Stimulated activated CD8-positive, alpha-beta memory T cell treated with anti-CD3 and anti-CD28 coated beads, Interleukin-7, amount 100 ng/mL, for 48 hours (primary cell): ENCODE measurements at places on chromosomes 16 and 17.

- DNase-seq = no peak
Measured at GRCh38 chr16:49748322-49748721, 107.6 kb downstream of the ZNF423 start.

- DNase-seq = peak; percentile 35
Measured at GRCh38 chr17:74923538-74924249, 379 bp upstream of the OTOP2 start.

- no peak for DNase-seq
Measured at GRCh38 chr17:2990396-2990795, 73.0 kb downstream of the OR1D5 start.

DNA sequence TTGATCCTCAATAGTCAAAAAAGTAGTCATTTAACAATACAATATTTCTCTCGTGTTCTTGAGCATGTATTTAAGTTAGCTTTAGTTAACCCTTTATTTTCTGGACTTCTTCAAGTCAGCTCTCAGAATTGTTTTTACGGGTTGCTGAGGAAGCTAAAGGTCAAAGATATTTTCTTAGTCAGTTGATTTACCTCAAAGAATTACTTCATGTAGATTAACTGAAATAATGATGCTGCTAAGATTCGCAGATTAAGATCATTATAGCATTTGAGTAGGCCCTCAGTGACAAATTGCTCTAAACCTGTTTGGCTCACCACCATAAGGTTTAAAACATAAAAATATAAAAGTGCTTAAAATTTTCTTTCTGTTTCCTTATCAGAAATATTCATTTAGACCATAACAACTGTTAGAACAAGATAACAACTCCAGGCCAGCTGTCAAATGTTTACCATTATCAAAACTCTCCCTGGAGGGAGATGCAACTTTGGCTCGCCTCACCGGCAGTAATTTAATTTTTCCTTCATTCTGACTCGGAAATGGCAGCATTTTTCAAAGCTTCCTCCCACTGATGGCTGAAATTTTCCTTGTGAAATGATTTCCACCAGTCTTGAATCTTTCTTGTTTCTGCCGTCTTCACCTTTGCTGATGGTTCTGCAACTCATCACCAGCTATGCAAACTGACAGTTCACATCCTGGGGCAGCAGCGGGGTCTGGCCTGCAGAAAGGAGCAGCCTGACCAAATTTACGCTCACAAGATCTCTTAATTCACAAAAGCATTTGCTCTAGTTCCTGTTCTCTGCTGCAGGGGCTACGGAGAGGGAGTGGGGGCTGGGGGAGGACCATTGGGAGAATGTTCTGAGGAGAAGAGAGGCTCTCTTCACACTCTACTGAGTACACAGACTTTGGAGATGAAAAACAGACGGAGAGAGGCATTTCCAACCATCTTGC lies 254.8 kb upstream of the TBX2 start:
- no peak for DNase-seq

DNA sequence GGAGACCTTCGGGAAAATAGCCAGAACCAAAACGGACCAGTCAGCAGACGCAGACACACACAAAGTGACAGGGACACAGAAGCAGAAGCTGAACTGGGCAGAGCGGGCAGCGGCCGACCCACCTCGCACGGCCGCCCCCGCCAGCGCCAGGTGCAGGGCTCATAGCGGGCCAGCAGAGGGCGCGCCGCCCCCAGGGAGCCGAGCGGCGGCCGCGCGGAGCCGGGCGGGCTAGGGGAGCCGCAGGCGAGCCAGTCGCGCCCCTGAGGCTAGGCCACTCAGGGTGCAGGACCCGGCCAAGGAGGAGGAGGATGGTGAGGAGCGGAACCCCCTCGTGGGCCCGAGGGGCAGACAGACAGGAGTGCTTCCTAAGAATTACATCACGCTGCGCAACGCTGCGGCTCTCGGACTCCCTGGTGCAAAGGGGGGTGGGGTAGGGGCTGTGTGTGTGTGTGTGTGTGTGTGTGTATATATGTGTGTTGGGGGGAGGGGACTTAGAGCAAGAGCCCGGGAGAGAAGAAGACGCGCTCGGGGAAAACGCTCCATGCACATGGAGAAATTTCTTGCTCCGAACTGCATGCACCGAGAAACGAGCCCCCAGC lies 913 bp upstream of the NOG start:
- no peak for DNase-seq

- DNase-seq = no peak
Measured at GRCh38 chr17:82932518-82933310, 92.9 kb upstream of the ZNF750 start.

DNA sequence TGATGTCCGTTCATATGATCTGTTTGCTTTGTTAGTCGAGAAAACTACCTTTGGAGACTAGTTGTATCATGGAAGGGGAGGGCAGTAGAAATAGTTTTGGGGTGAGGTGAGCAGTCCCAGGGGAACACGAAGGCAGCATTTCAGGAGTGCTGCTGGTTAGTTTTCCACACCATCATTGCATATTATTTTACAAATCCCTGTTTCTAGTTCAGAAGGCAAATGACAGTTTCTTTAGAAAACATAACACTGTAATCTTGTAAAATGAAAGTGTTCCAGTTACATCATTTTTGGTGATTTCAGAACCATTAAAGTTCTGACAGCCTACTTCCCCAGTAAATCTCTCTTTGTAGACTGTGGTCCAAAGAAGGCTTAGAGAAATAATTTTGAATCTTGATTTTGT lies 25.4 kb downstream of the BANP start:
- no peak for DNase-seq

GRCh38 chr16:69514356-69514755 lies 51.4 kb upstream of the NFAT5 start:
- no peak for DNase-seq

GRCh38 chr17:4365628-4366326 lies 698 bp downstream of the UBE2G1 start:
- DNase-seq = peak; percentile 23

DNA sequence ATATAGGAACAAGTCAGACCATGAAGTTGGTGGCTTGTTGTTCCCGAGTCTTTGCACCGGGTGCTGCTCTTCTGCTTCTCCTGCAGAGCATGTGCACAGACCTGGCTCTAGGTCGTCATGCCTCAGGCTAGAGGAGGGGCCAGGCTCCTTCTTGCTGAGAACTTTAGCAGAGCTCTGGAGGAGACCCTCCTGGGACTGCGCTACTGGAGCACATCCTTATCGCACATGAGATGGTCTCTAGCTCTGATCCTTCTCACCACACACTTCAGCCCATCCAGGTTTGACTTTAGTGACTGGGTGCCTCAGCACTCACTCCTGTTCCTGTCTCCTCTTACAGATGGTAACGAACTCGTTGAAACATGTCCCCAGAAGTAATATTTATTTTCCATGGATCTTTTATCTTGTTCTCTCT lies 14.9 kb downstream of the FOXK2 start:
- DNase-seq = no peak

GRCh38 chr17:69144331-69145255 lies 2.9 kb upstream of the ABCA6 start:
- DNase-seq = no peak

- DNase-seq = no peak
Measured at GRCh38 chr17:34393401-34393800, 30.4 kb upstream of the CCL1 start.

- no peak for DNase-seq
Measured at GRCh38 chr17:79093270-79093669, 18.6 kb downstream of the ENGASE start.

- no peak for DNase-seq
Measured at GRCh38 chr17:83183145-83183948, 103.9 kb downstream of the METRNL start.

DNA sequence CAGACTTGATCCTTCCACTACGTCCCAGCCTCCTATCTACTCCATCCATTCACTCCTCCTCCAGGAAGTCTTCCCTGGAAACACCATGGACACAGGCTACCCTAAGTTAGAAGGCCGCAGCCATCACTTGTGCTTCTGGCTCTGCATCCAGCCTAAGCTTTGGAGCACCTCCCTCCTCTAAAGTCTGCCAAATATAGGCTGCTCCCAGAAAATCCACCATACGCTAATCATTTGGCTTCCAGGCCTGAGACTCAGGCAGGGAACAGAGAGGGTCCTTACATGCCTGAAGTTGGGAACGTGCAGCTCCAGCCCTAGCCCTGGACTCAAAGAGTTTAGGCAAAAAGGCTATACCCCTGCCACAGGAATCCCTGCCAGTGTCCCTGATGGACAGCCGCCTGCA lies 6.7 kb downstream of the PCGF2 start:
- DNase-seq = no peak

DNA sequence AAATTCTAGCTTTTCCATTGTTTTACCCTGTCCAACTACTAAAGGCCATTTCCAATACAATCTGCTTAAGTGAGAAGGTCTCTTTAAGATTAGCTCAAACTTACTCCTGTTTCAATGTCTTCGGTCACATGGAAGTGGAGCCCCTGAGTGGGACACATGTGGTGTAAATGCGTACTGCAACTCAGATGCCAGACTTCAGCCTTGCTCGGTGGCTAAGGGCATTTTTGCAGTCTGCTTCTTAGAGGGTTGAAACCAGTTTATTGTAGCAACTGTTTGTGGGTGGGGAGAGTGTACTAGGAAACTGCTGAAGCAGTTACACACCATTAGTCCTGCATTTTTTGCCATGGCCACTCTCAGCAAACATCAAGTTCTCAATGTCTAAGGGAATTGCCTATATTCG lies 140.6 kb downstream of the PARN start:
- DNase-seq = no peak

- DNase-seq = no peak
Measured at GRCh38 chr16:3780570-3780969, 63.2 kb upstream of the TRAP1 start.

GRCh38 chr17:19867079-19867328 lies 732 bp downstream of the ULK2 start:
- DNase-seq = peak; percentile 4

DNA sequence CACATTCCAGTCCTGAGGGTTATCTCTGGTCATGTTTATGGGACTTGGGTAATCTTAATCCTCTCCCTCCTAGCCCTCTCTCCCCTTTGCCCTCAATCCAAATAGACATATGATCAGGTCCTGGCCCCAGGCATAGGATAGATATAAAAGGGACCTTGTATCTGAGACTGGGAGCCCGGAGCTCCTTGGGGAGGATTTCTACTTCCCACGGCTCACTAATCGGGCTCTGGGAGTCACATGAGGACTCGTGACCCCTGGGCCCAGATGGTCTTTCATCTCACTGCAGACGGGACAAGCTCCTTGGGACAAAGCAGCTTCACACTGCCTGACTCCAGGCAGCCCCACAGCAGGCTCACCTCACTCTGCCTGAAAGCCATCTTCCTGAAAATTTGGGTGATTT lies 57.8 kb upstream of the LYRM9 start:
- DNase-seq = no peak

- no peak for DNase-seq
Measured at GRCh38 chr17:18093616-18094408, 6.1 kb downstream of the DRG2 start.

DNA sequence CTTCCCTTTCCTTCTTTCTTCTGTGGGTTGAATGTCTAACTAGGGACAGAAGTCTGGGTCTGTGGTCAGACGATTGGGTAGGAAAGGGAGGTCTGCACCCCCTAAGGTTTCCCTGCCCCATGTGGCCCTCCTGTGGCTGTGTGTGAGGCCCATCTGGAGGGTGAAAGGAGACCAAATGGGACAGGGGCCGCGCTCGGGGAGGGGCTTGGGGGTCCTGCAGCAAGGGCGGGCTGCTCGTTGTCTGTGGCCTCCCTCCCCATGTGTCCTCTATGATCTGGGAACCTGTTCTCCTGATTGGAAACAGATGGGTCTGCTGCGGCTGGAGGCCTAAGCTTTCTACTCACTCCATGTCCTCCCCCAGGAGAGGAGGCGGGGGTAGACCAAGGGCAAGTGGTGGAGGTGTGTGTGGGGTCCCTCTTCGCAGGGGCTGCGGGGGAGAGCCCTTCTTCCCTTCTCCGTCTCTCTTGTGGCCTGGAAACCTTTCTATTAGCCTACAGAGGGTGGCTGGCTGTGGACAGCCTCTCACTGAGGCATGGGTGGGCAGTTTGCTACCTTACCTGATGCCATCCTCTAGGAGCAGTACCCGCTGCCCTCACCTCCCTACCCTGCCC lies 18.6 kb downstream of the IGFBP4 start:
- DNase-seq = no peak

- no peak for DNase-seq
Measured at GRCh38 chr16:23709536-23709935, 3.5 kb downstream of the ERN2 start.
